Sigmoid colon (tissue), 7 donors: ENCODE measurements at places on chromosomes 5 and 9. TPM values are rescaled to one million over a fixed set of nuclear protein-coding genes. Genes with fewer than 3 reads are reported as not detected.

SLCO4C1 gene
- polyA plus RNA-seq = 0.69 TPM

LAMC3 gene
- 0.46 TPM for polyA plus RNA-seq

NXNL2 gene
- polyA plus RNA-seq = not detected

FAM78A gene
- 0.60 TPM for polyA plus RNA-seq

GRXCR2 gene
- polyA plus RNA-seq = not detected

EQTN gene
- not detected for polyA plus RNA-seq

FSTL4 gene
- polyA plus RNA-seq = 0.23 TPM

CAPSL gene
- not detected for polyA plus RNA-seq

FOXD4L3 gene
- 0.60 TPM for polyA plus RNA-seq

TMEM171 gene
- polyA plus RNA-seq = 21.7 TPM

PITX1 gene
- polyA plus RNA-seq = 6.0 TPM

SPINK13 gene
- not detected for polyA plus RNA-seq

EPB41L4B gene
- 107 TPM for polyA plus RNA-seq

PAIP2 gene
- polyA plus RNA-seq = 70.7 TPM

ARL15 gene
- polyA plus RNA-seq = 11.7 TPM

PCDHGC5 gene
- polyA plus RNA-seq = 0.60 TPM

POU5F2 gene
- polyA plus RNA-seq = not detected

WDR31 gene
- polyA plus RNA-seq = 1.8 TPM

GMCL2 gene
- not detected for polyA plus RNA-seq

HCN1 gene
- under 0.01 TPM for polyA plus RNA-seq

SLC6A19 gene
- polyA plus RNA-seq = 0.92 TPM

SPOUT1 gene
- 4.8 TPM for polyA plus RNA-seq

GFI1B gene
- 0.92 TPM for polyA plus RNA-seq

ANKRD33B gene
- 1.2 TPM for polyA plus RNA-seq

DMRT2 gene
- polyA plus RNA-seq = 2.1 TPM

ENTPD8 gene
- 44.4 TPM for polyA plus RNA-seq

CCL27 gene
- 0.63 TPM for polyA plus RNA-seq

CDC20B gene
- not detected for polyA plus RNA-seq

NMUR2 gene
- not detected for polyA plus RNA-seq

LCN12 gene
- polyA plus RNA-seq = 3.0 TPM

APBA1 gene
- polyA plus RNA-seq = 1.7 TPM

TLR4 gene
- polyA plus RNA-seq = 4.2 TPM

DIPK1B gene
- polyA plus RNA-seq = 0.23 TPM

JAKMIP2 gene
- polyA plus RNA-seq = under 0.01 TPM

PCDHGA5 gene
- not detected for polyA plus RNA-seq

SH3GL2 gene
- 0.60 TPM for polyA plus RNA-seq

CAMK4 gene
- 0.23 TPM for polyA plus RNA-seq

LIX1 gene
- not detected for polyA plus RNA-seq

ANXA2R gene
- 1.8 TPM for polyA plus RNA-seq

SV2C gene
- not detected for polyA plus RNA-seq

LEAP2 gene
- polyA plus RNA-seq = 0.60 TPM

ZFP2 gene
- 0.70 TPM for polyA plus RNA-seq

FBN2 gene
- polyA plus RNA-seq = 0.23 TPM

LCP2 gene
- polyA plus RNA-seq = 5.4 TPM

PCDHGA1 gene
- polyA plus RNA-seq = not detected

SPATA6L gene
- polyA plus RNA-seq = 1.4 TPM

ENTREP1 gene
- polyA plus RNA-seq = 1.2 TPM

CTXN3 gene
- not detected for polyA plus RNA-seq

IFNA5 gene
- polyA plus RNA-seq = not detected

MEIKIN gene
- polyA plus RNA-seq = 0.31 TPM

LRRC14B gene
- polyA plus RNA-seq = not detected

NDST1 gene
- polyA plus RNA-seq = 13.9 TPM

ECSCR gene
- polyA plus RNA-seq = 2.5 TPM
